CD4-positive, alpha-beta T cell treated with Interleukin-1 beta for 1 hour (primary cell): ENCODE measurements at places on chromosomes 12 and 14.

GRCh38 chr14:51041883-51042282 lies 53.0 kb downstream of the TRIM9 start:
- DNase-seq = no peak

GRCh38 chr12:1862973-1863372 lies 42.6 kb downstream of the LRTM2 start:
- DNase-seq = no peak

DNA sequence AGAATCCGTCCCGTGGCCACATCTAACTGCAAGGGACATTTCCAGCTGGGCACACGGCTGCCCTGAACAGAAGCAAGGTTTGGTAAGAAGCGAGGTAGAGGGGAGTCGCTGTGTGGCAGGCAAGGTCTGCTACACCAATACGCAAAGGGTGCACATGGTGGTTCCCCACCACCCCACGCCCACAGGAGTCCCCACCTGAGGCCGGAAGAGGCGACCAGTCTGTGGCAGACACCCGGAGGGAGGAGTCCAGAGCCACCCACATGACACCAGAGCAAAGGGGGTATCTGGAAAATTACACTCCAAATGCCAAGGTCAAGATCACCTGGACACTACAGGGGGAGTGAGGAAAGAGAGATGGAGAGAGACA lies 47.1 kb upstream of the GALNT9 start:
- no peak for DNase-seq

DNA sequence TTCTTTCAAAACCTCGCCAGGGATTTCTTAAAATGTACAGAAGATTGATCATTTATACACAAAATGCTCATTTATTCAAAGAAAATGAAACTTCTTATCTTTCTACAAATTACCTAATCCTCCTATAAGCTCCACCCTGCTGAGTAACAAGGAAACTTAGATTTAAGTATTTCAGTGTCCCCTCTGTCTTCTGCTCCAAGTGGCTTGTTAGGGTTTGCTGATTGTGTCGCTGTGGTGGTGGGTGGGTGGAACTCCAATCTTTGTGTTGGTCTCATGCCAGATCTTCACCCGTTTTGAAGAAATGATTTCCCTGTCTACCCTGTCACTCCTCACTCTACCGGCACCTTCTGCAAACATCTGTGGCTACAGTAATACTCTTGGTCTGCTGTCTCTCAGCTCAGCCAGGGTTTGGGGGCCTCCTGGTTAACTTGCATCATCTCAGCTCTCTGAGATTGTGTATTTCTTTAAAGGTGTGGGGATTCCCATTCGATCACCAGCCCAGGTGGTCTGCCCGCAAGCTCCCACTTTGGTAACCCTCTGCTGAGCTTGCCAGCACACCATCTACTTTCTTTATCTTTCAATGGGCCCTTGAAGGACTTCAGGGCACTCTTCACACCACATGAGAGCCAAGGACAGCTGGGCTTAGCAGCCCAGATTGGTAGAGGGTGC lies 73.8 kb downstream of the DRAM1 start:
- DNase-seq = no peak

- no peak for DNase-seq
Observed at GRCh38 chr12:129486931-129487330, 416.9 kb downstream of the TMEM132D start.

- no peak for DNase-seq
Observed at GRCh38 chr12:122886161-122886560, 9.8 kb downstream of the VPS37B start.

DNA sequence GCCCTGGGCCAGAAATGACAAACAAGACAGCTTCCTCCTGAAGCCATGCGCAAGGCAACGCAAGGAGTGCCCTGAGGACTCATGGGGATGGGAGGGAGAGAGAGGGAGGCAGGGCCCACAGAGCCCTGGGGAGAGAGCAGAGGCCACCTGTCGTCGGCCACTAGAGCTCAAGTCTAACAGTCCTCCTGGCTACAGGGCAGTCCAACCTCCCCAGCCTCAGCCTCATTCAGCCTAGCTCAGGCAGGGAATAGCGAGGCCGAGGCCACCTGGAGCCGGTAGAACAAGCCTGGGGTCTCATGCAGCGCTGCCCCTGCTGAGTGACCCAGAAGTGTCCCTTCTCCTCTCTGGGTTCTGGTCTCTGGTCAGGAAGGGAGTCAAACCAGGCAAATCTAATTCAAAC lies 69.5 kb downstream of the BCL11B start:
- no peak for DNase-seq

GRCh38 chr12:122116707-122117535 lies 38.4 kb downstream of the MLXIP start:
- DNase-seq = no peak

- DNase-seq = no peak
Observed at GRCh38 chr12:6936194-6936635, 7.4 kb upstream of the RNU7-1 start.

DNA sequence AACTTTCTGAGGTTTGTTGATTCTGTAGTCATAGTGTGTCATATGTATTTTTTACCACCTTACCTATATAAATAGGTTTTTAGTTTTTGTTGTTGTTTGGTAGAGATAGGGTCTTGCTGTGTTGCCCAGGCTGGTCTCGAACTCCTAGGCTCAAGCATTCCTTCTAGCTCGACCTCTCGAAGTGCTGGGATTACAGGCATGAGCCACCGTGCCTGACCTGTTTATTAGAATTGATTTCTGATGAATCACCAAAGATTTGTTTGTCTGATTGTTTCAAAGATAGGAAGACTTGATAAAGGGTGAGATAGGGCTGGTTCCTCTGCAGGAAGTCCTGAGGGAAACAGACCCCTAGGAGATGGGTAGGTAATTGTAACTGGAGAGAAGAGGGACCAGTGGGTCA lies 481.6 kb downstream of the PCNX1 start:
- DNase-seq = no peak

GRCh38 chr12:3752096-3752709 lies 706 bp downstream of the CRACR2A start:
- DNase-seq = peak; percentile 75

GRCh38 chr12:22684140-22685118 lies 59.5 kb downstream of the ETNK1 start:
- DNase-seq = peak; percentile 42

DNA sequence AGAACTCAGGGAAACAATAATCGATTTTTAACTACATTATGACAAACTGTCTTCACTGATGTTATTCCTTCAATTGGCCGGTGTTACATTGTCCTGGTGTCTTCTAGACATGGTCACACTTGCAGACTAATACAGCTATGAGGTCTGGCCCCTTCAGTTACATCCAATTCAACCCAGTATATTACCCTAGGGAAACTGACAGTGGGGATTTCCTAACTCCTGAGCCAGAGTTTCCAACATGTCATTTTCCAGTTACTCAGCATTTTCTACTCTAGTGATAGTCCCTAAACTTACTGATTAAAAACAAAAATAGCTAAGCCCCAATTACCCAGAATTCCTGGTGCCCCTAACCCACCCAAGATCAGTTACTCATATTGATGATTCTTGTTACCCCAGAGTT lies 21.1 kb downstream of the IFNG start:
- DNase-seq = no peak

GRCh38 chr12:8040791-8041190 lies 8.3 kb downstream of the FOXJ2 start:
- DNase-seq = no peak

GRCh38 chr12:31033146-31033545 lies 40.5 kb upstream of the DDX11 start:
- DNase-seq = no peak

DNA sequence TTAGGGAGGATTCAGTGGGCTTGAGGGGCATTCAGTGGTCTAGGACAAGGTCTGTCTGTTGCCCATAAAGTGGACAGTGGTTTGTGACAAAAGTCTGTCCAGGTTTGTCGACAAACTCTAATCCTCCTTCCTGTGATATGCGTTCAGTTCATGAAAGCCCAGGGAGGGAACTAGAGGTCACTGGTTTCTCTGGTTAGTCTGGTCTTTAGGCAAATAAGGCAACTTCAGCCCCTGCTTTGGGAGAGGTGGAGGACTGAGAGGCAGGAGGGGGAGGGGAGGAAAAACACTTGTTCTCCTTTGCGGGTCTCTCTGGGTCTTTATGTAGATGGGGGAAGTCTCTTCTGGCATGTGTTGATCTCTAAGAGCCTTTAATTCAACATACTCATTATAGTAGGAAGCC lies 235.1 kb upstream of the PWP1 start:
- DNase-seq = no peak

DNA sequence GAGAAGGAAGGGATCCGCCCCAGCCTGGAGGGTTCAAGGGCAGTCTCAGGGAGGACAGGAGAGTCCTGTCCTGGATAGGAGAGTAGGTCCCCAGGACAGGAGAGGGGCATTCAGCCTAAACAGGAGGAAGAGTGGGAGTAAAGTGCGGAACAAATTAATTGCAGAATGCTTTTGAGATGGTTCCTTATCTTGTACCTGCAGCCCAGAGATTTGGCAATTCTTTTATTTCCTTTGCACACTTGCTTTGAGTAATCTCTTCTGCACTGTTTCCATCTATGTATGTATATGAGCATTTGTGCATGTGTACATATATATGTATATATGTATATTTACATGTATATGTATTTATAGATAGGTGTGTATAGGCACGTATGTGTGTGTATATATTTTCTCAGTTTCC lies 22.7 kb downstream of the PLEK2 start:
- no peak for DNase-seq

DNA sequence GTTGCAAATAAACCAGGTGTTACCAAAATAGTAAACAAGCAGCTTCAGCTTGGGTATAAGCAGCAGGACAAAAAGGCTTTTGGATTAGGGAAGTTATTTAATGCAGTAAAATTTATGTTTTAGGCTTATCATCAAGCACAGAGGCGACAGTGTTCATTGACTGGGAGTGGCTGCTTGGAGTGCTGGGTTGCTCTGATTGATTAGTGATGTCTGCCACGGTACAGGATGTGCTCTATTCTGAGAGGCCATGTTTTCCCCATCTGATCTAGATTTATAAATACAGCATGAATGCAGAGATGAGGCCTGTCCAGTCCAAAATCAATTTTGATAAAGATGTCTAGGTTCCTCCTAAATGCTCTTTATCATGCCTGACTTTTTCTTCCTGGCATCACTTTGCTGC lies 83.5 kb downstream of the MAP1LC3B2 start:
- DNase-seq = no peak

GRCh38 chr12:102763471-102763870 lies 153.6 kb downstream of the PAH start:
- no peak for DNase-seq

- DNase-seq = no peak
Observed at GRCh38 chr12:39575498-39575875, 44.1 kb downstream of the ABCD2 start.

GRCh38 chr12:113006641-113007040 lies 28.3 kb downstream of the OAS2 start:
- DNase-seq = no peak

GRCh38 chr14:87014856-87015255 lies 978.1 kb downstream of the GALC start:
- no peak for DNase-seq

DNA sequence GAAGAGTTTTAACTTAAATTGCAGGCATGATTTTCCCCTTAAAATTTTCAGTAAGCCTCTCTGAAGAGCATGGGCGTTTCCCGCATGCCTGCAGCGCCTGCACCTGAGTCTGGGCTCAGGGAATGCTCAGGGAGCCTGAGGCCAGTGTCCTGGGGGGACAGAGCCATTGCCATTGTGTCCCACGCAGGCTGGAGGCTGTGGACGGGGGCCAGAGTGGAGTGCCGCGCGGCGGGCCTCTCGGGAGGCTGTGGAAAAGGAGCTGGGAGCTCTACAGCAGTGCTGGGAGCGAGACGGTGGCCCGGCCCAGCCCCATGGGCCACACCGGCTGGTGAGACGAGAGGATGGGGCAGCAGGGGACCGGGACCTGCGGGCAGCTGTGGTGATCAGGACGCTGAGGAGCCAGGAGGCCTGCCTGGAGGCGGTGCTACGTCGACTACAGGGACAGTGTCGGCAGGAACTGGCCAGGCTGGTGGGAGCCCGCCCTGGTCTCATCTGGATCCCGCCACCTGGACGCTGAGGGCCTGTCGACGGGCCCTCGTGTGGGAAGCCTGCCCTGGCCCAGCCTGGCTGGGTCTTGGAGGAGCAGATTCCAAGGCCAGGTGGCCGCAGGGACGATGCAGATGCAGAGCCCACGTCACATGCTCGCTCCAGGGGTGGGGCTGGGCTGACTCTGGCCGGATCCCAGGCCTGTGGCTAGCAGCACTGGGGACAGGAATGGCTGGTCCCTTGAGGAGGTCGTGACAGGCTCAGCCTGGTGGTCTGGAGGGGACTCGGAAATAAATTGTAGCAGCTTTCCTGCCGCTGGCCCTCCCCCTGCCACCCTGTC lies 7.6 kb downstream of the TEDC1 start:
- peak; percentile 2 for DNase-seq

DNA sequence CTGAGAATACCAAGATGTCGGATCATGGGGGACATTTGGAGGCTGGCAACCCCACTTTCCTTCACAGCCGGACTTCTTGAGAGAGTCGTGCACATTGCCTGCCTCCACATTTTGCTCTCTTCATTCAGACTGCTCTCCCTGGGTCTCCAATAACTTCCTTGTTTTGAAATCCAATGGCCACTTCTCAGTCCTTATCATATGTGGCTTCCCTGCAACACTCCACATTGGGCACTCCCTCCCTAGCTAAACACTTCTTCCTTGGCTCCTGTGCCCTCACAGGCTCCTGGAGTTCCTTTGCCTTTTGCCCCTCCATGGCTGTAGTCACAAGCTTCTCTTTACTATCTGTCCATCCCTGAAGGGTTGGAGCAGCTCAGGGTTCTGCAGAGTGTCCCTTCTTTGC lies 30.1 kb downstream of the NPC2 start:
- DNase-seq = no peak

DNA sequence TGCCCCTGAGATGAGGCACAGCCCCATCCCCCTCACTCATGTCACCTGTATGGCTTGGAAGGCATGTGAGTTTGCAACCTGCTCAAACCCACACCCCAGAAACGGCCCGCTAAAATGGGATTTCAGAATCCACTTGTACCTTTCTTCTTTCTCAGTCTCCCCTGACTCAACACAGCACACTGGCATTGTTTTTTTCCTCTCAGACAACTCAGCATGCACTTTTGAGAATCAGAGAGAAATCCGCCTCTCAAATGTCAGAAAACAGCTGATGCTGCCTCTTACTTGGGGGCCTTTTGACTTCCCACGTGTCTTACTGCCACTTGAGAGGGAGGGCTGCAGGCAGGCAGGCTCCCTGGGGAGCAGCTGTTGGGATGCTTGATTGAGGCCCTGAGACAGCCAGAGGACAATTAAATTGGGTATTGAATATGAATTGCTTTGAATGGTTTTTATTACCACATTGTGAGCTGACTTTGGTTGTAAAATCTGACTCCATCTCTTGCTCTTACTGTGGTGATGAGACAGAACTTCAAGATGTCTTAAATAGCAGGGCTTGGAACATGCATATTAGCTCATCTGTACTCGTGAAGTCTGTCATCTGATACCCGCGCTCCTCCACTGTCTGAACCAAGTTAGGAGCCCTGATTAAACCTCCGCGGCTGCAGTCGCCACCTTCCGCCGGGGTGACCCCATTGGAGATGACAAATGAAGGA lies 96.6 kb downstream of the APAF1 start:
- DNase-seq = no peak

- DNase-seq = no peak
Observed at GRCh38 chr12:65324056-65324455, 45.6 kb downstream of the MSRB3 start.

GRCh38 chr12:27277846-27278260 lies 33.8 kb downstream of the STK38L start:
- DNase-seq = no peak
